ENCODE measurements at places on chromosomes 11 and 22.

- DNase-seq = no peak
Measured at GRCh38 chr22:49535527-49536125, 292.0 kb downstream of the BRD1 start.

- no peak for DNase-seq
Measured at GRCh38 chr11:1040428-1041148, 4.1 kb upstream of the MUC6 start.

- DNase-seq = no peak
Measured at GRCh38 chr11:36530840-36531239, 20.8 kb upstream of the TRAF6 start.

GRCh38 chr11:39541945-39542351 lies 1917.5 kb downstream of the LRRC4C start:
- no peak for DNase-seq

DNA sequence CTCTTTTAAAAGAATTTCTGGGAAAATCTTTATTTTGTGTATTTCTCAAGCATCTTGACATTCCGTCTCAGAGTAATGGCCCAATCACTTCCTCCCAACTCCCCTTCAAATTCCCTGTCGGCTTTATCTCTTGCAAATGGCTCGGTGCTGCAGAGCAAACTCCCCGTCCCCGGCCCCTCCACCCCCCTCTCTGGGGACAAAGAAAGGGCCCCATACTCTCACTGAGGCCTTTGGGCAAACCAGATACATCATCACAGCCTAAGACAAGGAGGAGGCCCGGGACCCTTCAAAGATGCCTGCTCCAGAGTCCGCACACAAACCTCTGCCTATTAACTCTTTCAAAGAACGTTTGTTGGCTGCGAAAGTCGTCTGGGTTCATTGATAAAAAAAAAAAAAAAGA lies 3.9 kb upstream of the SMIM38 start:
- no peak for DNase-seq

DNA sequence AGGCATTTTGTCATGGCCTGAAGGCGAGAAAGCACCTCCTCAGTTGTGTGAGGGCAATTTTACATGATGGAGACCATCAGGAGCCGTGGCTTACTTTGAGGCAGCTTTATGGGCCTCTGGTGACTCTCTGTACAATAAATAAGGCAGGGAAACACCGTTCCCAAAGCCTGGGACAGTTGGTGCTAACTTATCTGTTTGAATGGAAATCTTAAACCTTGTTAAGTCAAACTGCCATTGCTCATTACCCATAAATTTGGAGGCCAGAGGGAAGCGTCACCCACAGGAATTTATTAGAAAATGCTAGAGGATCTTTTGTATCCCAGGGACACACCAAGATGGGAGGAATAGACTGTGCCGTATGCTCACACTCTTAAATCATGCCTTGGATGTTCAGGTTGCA lies 1156.9 kb downstream of the BRD1 start:
- no peak for DNase-seq

GRCh38 chr11:67407688-67408163 lies 3.8 kb downstream of the TBC1D10C start:
- DNase-seq = no peak

DNA sequence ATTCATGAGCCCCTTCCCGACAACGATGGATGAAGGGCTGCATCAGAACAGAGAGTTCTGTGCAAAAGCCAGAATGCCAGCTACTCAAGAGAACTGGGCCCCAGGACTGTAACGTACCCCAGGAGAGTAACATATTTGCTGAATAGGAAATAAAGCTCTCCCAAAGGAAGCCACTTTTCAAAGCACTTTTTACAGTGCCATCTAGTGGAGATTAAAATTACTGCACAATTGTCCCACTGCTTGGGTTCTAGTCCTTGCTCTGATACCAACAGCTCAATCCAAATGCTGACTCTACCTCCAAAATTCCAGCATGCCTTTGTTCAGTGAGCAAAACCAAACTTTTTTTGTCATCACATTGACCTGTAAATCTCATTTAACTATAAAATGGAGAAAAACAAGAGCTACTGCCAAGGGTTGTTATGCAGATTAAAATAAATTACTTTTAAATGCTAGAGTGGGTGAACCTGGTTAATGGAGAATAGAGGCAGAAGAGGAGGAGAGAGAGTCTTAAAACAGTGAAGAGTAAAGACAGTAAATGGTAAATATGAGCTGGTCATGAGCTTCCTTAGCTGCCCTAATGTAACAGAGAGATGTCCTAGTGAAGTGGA lies 87.6 kb upstream of the FSHB start:
- no peak for DNase-seq

- DNase-seq = no peak
Measured at GRCh38 chr11:59783632-59784090, 26.9 kb downstream of the MRPL16 start.

- DNase-seq = no peak
Measured at GRCh38 chr11:33471541-33471940, 214.4 kb downstream of the HIPK3 start.

DNA sequence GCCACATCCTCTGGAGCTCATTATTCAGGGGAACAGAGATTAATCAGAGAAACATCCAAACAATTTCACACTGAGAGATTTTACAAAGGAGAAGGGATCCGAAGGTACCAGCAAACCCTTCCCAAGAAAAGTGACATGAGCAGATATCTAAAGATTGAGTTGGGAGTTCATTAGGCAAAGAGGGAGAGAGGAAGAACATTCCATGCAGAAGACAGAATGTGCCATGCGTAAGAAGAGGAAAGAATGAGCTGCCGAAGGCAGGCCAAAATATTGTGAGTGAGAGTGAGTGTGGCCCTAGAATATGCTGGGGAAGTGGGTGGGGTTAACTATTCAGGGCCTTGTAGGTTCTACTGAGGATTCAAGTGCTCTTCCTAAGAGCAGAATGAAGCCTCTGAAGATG lies 50.0 kb upstream of the LYVE1 start:
- DNase-seq = no peak

- DNase-seq = no peak
Measured at GRCh38 chr11:48058788-48059187, 78.4 kb downstream of the PTPRJ start.

DNA sequence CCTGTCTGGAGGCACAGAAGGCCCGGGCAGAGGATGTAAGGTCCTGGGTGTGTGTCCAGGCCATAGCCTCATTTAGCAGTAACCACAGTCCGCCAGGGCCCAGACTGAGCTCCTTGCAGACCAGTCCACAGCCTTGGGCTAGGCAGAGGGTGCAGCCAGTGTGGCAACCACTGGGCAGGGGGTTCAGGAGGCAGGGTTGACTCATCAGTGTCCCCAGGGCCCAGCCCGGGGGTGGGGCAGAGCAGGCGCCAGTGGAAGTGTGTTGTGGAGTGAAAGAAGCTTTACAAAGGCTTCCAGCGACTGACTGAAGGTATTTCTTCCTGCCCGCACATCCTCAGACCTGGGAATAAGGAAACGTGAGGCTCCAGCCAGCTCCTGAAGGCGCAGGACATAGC lies 27.7 kb upstream of the WNT11 start:
- DNase-seq = no peak

- no peak for DNase-seq
Measured at GRCh38 chr11:19903620-19904069, 191.0 kb downstream of the NAV2 start.

DNA sequence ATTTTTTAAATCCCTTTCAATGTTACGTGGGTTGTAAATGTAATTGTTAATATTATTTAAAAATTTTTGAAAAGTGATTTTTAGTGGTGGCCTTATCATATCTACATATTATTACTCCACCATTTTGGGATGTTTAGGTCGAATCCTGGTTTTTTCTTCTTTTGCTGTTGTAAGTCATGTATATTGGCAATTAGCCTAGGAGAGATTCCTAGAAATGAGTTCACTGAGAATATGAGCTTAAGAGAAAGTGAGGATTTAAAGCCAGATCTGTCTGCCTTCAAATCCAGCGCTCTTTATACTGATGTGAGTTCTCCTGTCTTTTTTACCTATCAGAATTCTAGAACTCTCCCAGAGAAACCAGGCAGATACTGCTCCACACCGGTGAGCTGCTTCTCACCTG lies 56.1 kb downstream of the PTPRJ start:
- no peak for DNase-seq

All from stimulated activated CD4-positive, alpha-beta T cell treated with anti-CD3 and anti-CD28 coated beads, TNF-alpha, amount 100 ng/mL, for 1 hour (primary cell).